ENCODE measurements at places on chromosomes 2 and 18.

GRCh38 chr2:160432633-160433032 is 61.0 kb downstream of the RBMS1 start:
- DNase-seq, result no peak

GRCh38 chr2:152089238-152089637 is 9.6 kb downstream of the CACNB4 start:
- DNase-seq, result no peak

DNA sequence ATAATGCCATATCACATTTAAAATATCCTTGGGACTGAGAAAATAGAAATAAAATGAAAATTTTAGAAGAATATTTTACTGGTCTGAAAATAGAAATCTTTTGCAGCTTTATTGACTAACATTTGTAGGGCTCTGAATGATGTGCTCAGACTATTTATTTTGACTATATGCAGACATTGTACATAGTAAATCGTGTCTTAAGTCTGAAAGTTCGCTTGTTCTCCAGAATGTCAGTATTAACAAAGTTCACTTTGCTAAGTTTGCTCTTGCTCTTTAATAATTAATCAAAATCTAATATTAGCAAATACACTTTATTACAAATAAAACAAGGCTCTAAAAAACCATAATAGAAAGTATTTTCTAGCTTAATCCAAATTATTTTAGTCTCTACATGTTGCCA is 219.8 kb downstream of the WDR7 start:
- DNase-seq, result no peak

DNA sequence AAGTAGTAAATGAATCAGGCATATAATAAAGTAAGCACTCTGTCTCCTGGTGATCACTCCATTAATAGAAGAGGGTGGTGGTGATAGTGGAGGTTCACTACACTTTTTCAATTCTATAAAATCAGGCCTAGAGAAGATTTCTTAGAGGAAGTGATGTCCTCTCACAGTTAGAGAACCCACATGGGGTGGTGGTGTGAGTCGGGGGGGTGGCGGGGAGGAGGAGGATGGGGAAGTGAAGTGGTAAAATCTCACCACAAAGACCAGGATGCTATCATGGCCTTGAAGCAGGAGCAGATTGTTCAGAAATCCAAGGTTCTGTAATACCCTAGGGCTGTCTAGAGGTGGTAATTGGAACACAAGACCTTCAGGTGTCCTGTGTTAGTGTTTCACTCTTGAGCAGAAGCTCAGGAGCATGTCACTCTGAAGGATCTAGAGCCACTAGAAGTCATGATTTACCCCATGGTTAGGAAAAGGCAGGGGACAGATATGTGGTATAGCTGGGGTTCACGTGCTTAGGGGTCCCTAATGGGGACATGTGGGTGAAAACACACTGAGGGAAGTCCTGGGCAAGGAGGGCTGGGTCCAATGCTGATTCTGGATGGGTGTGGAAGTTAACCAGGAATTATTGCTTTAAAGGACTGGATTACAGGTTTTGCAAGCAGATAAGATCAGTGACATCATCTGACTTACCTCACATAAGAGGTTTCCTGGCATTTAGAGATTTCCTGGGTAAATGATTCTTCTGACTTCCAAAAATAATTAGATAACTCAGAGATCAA is 31.0 kb downstream of the RNF125 start:
- no peak for DNase-seq

GRCh38 chr2:173684896-173685459 is 280.2 kb downstream of the SP3 start:
- no peak for DNase-seq

GRCh38 chr2:15200581-15200980 is 360.6 kb downstream of the NBAS start:
- DNase-seq, result no peak

- no peak for DNase-seq
Observed at GRCh38 chr2:234606896-234607295, 110.0 kb upstream of the ARL4C start.

- DNase-seq, result no peak
Observed at GRCh38 chr2:10359246-10359645, 56.5 kb downstream of the HPCAL1 start.

GRCh38 chr2:175612280-175612679 is 389.8 kb downstream of the LNPK start:
- no peak for DNase-seq

GRCh38 chr18:54335638-54336173 is 22.0 kb downstream of the STARD6 start:
- DNase-seq, result no peak

DNA sequence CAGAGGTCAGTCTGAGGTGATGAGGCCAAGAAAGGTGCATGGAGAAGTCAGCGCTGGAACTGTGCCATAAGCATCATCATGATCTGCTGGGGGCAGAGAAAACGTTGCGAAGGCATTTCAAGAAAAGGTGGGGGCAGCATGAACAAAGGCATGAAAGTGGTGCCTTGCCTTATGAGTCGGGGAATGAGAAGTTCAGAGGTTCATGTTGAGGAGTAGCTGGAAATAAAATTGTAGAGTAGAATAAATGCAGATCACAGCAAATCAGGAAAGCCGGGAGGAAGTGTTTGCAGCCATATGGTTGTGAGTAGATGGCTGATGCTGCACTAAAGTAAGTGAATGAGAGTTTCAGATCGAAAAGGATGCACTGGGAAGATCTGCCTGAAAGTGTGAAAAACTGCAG is 72.1 kb upstream of the ARL5A start:
- no peak for DNase-seq

DNA sequence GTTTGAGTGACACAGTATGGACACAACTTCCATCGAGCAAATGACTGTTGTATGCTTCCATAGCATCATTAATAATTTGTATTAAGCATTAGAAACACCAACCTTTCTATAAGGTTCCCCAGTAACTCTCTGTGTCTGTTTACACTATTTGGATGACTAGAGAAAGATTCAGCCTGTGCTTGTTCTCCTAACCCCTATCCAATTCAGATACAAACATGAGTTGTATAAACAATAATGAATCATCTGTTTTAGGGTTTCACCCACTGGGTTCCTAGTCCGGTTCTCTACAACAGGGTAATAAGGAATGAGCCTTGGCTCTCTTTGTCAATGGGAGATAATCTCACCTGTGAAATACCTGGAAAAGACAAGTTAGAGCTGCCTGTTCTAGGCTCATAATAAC is 894.1 kb upstream of the PIK3C3 start:
- no peak for DNase-seq

GRCh38 chr2:25483607-25484266 is 142.0 kb upstream of the DNMT3A start:
- DNase-seq, result no peak

GRCh38 chr2:132392221-132392620 is 24.4 kb upstream of the GPR39 start:
- no peak for DNase-seq

GRCh38 chr2:56008661-56009431 is 85.3 kb upstream of the EFEMP1 start:
- DNase-seq, result no peak

DNA sequence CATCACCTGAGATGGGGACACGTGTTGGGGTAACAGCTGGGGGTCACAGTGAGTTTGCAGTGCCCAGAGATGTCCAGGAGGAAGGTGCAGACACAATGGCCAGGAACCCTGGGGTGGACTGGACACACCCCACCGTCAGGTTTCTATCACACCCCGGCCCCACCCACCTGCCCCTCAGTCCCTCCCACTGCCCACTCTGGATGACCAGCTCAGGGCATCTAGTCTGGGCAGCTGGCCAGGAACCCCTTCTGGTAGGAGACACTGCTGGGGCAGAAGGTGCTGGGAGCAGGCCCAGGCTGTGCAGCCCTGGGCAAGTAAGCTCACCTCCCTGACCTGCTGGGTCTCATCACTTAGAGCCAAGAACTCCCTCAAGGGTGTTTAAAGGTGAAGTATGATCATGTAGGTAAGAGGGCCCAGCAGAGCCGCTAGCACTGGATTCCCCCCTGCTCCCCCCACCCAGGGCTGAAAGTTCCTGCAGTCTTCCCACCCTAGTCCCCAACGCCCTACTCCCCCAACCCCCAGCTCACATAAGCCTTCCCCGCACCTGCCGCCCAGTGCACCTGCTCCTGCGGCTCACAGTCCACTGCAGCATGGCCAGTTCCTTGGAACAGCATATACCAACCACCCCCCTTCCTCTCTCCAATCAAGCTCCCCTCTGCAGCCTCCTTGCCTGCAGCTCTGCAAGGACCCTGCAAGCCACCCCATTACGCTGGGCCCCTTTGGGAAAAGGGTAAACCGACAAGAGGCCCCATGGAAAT is 17.3 kb downstream of the BIN1 start:
- DNase-seq, result no peak

GRCh38 chr2:131033786-131034121 is 59.5 kb downstream of the FAM168B start:
- DNase-seq, result no peak

- no peak for DNase-seq
Observed at GRCh38 chr18:24006712-24007313, 7.7 kb upstream of the TTC39C start.

DNA sequence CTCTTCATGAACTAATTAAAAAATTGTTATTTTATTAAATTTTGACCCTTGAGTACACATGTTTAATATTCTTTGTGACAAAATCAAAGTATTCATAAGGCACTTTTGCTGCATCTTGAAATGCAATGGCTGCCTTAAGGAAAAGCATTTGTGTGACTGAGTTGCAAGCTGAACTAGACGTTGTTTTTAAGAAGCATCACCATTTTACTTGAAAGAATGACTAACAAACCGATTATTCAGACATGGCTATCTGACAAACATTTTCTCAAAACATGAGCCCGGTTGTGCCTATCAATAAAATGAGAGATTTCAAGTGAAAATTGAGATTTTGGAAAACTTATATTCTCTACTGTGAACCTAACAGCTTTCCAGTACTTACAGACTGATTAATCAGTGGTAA is 2.8 kb downstream of the GCFC2 start:
- DNase-seq, result no peak

DNA sequence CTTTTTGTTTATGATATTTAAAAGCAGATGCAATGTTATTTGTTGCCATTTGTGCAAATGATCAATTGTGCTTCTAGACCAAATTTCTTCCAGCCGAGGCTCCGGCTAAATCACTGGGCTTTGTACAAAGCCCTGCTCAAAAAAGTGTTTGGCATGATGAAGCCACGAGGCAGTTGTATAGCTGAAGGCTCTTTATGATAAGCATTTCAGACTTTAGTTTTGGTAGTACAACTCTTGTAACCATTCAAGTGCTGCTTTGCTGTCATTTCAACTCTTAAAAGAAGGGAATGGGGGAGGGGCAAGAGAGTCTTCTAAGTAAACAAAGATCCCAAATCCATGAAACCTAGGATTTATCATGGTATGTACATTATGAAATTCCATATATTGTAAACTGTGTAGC is 3.3 kb upstream of the ZNF532 start:
- no peak for DNase-seq

DNA sequence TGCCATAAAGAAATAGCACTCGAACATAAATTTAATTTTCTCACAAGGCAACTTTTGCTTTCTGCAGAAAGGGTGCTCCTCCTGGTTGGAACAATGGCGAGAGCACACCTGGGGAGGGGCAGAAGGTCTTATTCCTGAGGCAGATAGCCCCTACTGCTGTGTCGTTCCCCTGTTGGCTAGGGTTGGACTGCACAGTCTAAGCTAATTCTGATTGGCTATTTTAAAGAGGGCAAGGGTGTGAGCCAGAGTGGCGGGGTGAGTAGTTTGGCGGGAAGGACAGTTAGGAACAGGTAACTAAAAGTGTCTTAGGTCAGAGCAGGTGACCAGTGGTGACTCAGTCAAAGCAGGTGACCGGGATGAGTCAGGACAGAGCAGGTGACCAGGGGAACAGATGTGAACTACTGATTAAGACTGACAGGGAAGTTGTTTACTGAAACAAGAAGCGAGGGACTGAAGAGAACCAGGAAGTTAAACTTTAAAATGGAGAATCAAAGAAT is 49.7 kb upstream of the AGAP1 start:
- no peak for DNase-seq

GRCh38 chr18:61910101-61910500 is 17.3 kb upstream of the RNF152 start:
- DNase-seq, result no peak

DNA sequence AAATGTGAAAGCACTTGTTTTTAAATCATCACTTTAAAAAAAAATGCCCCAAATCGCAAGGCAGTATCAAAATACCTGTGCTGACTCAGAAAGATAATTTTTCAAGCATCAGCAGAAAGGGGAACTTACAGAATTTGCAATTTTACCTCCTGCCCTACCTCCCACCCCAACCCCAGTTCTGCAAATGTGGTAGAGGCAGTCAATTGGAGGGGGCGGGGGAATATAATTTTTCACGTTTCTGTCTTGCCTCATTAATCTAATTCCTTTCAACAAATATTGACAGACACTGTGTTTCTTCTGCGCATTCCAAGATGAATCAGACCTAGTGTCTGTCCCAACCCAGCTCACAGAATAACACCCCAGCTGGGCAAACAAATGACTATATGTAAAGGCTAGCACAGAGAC is 76.8 kb downstream of the ALPK2 start:
- no peak for DNase-seq

DNA sequence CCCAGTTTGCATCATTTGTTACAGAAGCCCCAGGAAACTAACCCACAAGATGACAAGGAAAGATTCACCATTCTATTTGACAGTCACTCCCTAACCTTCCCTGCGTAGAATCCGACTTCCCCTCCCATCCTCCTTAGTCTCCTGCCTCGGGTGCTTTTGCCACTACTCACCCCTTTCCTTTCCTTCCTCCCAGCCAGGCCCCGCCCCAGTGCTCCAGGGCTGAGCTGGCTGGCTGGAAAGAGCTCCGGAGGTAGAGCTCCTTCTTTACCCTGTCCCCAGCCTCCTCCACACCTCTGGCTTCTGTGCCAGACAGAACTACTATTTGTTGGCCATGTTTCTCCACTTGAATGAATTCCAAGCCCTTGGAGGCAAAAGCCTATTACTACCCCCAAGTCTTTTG is 317.6 kb upstream of the NCKAP5 start:
- no peak for DNase-seq

GRCh38 chr2:201698588-201699226 is at the start of gene MPP4:
TSS of gene MPP4 (minus strand) at chr2:201698644. CDS start at chr2:201693954, 4,690 bp downstream.
- no peak for DNase-seq

- DNase-seq, result peak; percentile 41
Observed at GRCh38 chr18:21110713-21111345, 784 bp downstream of the ROCK1 start.

GRCh38 chr2:106057206-106057605 is 136.9 kb downstream of the UXS1 start:
- DNase-seq, result no peak

DNA sequence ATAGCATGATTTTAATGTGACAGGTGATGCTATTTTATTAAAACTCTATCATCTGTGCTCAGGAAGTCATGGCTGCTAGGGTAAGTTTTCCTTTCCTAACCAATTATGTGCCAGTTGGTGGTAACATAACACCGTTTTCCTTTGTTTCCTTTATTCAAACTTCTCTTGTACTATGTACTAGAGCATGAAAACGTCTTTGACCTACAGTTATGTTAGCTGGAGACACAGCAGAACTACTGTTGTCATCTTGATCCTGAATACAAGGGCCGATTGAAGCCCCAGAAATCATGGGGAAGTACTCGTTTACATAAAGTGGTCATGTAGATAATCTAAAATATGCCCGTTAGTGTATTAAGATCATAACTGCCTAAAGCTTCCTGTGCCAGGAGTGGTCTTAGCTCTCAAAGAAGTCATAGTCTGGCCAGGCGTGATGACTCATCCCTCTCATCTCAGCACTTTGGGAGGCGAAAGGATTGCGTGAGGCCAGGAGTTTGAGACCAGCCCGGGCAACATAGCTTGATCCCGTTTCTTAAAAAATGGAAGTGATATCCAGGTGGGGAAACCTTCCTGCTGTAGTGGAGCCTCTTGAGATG is 20.5 kb downstream of the NEDD4L start:
- DNase-seq, result no peak

- DNase-seq, result no peak
Observed at GRCh38 chr2:141810148-141810547, 320.7 kb downstream of the LRP1B start.
